ENCODE measurements at places on chromosomes 16 and 17.

GRCh38 chr16:10502776-10503175, 77.6 kb downstream of the EMP2 start:
- DNase-seq: no peak

GRCh38 chr16:88904676-88905365, 38.4 kb upstream of the PABPN1L start:
- no peak for DNase-seq

DNA sequence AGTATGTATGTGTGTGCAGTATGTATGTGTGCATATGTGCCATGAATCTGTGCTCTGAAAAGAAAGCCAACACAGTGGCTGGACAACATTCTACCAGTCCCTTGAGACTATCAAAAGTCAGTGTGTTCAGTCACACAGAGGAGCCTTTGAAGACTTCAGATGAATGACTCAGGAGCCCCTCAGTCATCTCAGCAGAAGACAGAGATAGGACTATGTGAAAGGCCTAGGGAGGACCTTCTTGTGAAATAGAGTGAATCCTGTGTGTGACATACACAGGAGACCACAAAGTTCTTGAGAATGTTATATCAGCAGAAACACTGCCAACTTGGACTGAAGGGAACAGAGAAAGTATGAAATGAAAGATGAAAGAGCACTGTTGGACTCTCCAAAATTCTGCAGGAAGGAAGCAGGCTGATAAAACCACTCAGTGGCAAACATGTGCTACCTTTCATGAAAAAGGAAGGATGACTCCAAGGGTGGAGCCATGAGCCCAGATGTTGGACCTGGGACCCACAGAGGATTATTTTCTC, 108.4 kb downstream of the METRNL start:
- DNase-seq: no peak

- peak; percentile 53 for DNase-seq
These were observed 22.6 kb downstream of the ZNF213 start for GRCh38 chr16:3157229-3158025.

DNA sequence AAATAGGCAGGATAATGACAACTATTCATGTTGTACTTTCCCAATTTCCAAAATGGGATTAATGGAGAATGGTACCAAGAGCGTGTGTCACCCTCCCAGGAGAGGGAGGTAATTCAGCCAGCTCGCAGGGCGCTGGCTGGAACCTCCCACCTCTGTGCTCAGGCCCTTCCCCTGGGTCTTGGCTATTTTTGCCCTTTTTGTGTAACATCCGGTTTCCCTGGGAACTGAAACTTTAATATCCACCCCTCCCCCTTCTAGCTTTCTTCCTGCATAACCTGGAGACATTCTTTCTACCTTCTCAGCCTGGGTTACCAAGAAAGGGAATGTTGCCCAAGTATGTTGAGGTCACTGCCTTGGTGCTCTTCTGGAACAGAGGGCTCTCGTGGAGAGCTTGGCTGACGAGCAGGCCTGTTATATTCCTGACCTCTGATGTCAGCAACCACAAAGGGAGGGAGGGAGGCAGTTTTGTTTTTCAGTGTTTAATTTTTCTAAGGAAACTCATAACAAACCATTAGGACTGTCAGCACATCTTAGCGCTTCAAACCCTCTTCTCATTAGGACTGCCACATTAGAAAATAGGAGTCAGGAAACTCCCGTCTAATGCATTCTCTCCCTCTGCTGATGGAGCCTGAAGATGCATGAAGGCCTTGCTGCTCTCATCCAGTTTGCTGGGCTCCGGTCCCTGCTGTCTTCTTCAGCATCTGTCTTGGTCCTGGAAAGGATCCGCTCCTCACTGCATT, 25.6 kb downstream of the ITGB3 start:
- DNase-seq: no peak

DNA sequence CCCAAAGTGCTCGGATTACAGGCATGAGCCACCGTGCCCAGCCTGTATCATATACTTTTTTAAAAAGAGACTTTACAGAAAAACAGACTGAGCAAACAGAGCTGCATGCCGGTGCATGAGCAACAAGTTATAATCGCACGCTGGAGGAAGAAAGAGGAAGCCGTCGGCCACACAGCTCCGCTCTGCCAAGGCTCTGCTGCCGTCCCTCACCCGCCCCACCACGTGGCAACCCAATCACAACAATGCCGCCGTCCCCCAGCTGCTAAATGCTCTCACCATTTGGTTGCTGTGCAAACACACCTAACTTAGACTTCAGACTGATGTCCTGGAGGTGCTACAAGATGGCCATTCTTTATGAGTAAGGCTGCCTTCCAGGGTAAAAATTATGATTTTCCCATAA, 83.5 kb downstream of the ADCY9 start:
- no peak for DNase-seq

GRCh38 chr17:45640141-45640850, 143.8 kb upstream of the CRHR1 start:
- DNase-seq: peak; percentile 36

DNA sequence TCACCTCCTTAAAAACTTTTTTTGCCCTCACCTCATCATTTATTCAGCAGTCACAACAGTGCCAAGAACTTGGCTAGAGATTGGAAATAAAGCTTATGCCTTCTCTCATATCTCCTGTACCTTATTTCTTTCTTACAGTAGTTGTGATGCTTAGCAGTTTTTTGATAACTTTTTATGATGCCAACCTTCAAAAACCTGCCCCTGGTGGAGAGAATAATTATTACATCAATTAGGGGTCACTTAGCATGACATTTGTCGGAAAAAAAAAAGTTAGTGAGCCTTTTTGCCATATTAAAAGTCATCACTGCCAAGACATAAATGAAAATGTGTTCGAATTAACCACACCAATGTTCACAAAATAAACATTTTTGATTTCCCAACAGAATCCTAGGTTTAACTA, 296.6 kb downstream of the WWOX start:
- no peak for DNase-seq

GRCh38 chr17:50199803-50200456, 1.5 kb downstream of the COL1A1 start:
- peak; percentile 86 for DNase-seq

DNA sequence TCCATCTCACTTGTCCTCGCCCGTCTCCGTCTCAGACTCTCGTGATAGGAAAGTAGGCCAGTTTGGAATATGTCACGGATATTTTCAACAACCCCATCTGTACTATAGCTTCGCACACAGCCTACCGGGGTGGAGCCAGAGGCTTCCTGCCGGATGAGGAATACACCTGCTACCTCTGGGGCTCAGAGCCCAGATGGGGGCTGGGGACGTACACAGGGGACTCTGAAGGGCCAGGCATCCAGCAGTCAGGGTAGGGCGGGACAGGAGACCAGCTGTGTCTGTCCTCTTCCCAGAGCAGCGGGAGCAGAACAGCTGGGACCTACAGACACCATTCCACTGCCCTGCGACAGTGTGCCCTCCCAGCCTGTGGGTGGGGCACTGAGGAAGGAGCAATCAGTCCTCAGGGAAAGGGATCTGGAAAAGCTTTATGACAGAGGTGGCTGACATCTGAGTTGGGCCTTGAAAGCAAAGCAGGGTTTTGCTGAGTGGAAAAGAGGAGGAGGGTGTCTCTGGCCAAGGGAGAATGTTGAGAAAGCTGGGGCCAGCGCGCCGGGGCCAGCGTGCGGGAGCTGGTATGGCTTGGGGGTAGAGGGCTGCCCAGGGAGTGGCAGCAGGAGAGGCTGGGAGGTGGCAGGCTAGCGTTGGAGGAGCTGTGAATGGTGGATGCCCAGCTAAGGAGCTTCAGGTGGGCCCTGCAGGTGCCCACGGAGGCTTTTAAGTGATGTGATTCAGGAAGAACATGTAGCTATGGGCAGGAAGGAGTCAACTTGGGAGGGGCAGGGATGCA, 11.5 kb upstream of the SRCIN1 start:
- DNase-seq: no peak

GRCh38 chr17:49570540-49571242, 5.0 kb upstream of the NXPH3 start:
- DNase-seq: no peak

- peak; percentile 13 for DNase-seq
These were observed 64.2 kb downstream of the FOXK2 start for GRCh38 chr17:82583720-82584234.

DNA sequence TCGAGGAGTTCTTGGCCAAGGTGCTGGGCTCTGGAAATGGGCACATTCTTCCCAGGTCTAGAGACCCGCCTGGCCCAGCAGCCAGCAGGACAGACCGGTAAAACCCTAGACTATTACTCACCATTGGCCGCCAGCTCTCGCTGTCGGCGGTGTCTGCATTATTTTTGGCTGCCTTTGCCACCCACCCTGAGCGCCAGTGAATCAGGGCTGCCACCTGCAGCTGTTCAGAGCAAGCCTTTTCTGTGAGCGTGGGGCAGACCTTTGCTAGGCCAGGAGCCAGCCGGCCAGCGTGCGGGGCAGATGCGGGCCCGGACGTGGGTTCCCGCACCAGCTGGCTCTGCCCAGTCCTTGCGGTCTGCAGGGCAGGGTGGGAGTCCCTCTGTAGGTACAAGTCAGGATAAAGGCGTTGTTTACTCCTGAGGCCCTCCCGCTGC, 15.8 kb upstream of the CLEC18A start:
- DNase-seq: no peak

DNA sequence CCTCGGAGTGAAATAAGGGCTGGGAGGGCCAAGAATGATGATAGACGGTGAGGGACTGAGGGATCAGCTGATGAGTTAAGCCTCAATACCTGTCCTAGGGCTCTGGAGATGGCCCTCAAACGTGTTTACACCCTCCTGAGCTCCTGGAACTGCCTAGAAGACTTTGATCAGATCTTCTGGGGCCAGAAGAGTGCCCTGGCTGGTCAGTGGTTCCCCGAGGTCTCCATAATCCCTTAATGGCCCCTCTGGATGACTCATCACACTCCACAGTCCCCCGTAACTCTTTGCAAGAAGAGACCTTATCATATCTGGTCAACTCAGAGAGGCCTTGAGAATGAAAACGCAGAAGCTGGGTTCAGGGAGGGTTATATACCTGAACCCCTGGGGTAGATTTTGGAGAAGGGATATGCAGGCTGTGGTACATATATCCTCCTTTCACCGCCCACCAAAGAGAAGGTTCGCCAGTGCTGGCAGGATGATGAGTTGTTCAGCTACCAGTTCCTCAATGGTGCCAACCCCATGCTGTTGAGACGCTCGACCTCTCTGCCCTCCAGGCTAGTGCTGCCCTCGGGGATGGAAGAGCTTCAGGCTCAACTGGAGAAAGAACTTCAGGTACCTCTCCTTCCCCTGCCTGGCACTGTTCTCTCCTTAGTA, 3.1 kb downstream of the ALOX12 start:
- no peak for DNase-seq

DNA sequence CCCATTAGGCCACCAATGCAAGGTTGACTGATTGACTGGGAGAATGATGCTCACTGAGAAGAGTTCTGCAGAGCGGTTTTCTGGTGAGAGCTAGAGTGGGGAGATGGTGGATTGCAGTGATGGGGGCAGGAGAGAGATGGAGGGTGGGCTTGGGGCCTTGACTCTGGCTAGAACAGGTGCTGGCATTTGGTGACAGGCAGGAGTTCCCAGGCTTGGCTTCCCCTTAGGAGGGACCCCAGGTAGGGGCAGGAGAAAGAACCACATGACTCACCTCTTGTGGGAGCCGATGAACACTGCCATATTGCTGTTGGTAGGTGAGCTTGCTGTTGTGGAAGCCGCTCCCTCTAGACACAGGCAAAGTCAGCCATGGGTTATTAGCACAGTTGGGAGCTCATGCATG, 8.0 kb downstream of the CD300LB start:
- no peak for DNase-seq

GRCh38 chr17:73957564-73957963, 245.9 kb upstream of the RPL38 start:
- DNase-seq: no peak

DNA sequence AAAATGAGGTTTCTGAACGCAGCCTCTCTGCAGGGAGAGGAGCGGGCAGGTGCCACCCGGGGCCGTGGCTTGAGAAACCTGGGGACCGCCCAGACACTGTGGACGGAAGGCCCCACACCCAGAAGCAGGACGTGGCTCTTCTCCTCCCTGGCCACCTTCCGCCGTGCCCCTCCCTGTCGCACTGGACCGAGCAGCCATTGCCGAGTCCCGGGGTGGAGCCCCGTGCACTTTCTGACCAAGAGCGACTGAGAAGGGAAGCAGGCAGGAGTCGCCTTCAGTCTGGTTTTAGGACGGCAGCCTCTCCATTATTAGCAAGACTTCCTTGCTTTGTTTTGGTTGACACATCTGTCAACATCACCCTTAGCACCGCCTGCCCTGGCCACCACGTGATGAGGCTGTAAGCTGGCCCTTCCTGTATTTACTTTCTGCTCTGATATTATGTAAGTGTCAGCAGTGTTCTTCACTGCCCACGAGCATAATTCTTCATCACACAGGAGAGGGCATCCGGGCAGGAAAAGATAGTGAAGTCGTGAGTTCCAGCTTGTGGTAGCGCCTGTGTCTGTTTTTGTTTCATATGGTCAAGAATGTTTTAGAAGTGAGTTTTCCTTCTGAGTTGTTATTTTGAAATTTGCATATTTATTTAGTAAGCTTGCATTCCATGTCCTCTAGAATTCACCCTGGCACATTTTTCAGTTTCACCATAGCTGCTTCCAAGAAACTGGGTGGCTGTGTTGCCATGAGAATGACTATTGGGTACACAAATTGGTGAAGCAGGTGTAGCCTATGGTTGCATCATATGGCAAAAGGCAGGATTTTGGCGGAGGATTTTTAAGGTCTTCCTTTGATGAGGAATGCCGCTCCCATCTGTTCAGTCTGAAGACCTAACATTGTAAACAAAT, 1.0 kb downstream of the HERPUD1 start:
- DNase-seq: peak; percentile 4

DNA sequence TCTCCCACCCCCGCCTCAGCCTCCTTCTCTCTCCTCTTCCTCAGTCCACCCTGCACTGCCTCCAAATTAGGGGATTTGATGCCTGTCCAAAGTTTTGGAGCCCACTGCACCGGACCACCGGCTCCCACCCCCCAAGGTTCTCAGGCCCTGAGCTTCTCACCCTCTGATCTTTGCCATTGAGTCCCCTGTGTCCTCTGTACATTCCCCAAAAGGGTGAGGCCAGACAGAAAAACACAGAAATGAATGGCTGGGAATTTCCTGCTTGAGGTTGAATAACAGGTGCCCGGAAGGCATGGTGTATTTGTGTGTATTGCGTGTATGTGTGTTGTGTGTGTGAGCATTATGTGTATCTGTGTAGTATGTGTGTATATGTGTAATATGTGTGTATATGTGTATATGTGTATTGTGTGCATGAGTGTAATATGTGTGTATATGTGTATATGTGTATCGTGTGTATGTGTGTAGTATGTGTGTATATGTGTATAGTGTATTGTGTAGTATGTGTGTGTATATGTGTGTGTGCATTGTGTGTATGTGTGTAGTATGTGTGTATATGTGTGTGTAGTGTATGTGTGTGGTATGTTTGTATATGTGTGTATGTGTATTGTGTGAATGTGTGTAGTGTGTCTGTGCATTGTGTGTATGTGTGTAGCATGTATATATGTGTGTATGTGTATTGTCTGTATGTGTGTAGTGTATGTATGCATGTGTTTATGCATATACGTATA, 16.0 kb upstream of the CCL17 start:
- DNase-seq: no peak

Data from T-helper 22 cell (primary cell).